ENCODE measurements at places on chromosomes 2 and 18.

DNA sequence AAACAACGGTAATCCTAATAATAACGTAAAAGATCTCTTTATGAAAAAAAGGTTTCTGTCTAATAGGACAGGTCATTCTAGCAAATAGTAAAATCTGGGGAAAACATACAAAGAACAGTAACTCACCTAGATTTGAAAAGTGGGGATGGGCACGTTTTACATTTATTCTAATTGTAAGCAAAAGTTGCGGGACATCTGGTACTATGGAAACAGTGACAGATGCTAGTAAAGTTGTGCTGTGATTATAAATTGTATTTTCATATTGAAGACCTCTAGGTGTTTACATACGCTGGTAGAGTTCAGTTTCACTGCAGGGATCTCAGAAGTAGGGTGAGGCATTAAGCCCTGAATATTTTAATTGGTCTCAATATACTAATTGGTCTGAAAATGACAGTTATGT is 422.5 kb downstream of the DPP10 start:
- no peak for DNase-seq

GRCh38 chr2:118371515-118371914 is 283.2 kb downstream of the INSIG2 start:
- DNase-seq = no peak

- no peak for DNase-seq
Measured at GRCh38 chr18:42915299-42915698, 200.2 kb downstream of the RIT2 start.

DNA sequence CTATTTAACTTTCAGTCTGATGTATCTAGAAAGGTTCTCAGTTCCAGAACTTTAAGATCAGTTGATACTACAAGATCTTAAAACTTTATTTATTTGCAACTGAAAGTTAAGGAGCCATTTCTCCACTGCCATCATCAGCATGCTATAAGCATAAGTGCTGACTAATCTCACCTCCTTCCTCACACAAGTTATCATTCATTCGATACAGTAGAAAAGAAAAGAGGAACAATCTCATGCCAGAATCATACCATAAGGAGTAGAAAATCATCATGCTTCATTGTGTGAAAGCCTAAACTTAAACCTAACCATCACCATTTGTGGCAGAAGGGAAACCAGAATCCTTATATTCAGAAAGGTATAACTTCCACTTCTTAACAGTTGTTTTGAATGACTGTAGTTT is 176.6 kb upstream of the NRXN1 start:
- no peak for DNase-seq

GRCh38 chr18:11844436-11844835 is 6.8 kb upstream of the CHMP1B start:
- DNase-seq = no peak

Data from suppressor macrophage treated with lipopolysaccharide for 4 hours (primary cell).